ENCODE measurements at places on chromosomes 4 and X.
A peak's percentile ranks its signal among the peaks of the same experiment; 100 is the strongest.

GRCh38 chr4:100989401-100989800, 357.9 kb downstream of the PPP3CA start:
- no peak overlapping the region for H3K27ac ChIP-seq
- H3K4me3 ChIP-seq: no peak overlapping the region
- no peaks in the 10 kb centered on the region for H3K4me1 ChIP-seq
- H3K36me3 ChIP-seq: no peaks in the 10 kb centered on the region

- H3K4me1 ChIP-seq: no peaks in the 10 kb centered on the region
- no peak overlapping the region for H3K4me3 ChIP-seq
- H3K27ac ChIP-seq: no peak overlapping the region
- H3K27me3 ChIP-seq: peaks cover 15% of the 10 kb centered on the region
- no peaks in the 10 kb centered on the region for H3K36me3 ChIP-seq
Observed at GRCh38 chr4:16070203-16070602, 13.6 kb downstream of the PROM1 start.

GRCh38 chrX:100659431-100660137, 15.6 kb downstream of the SRPX2 start:
- no peak overlapping the region for H3K4me3 ChIP-seq
- H3K27ac ChIP-seq: no peak overlapping the region
- DNase-seq: no peak

- no peak overlapping the region for H3K4me3 ChIP-seq
- H3K27ac ChIP-seq: peak overlapping the region; percentile 64
- peaks cover 47% of the 10 kb centered on the region for H3K36me3 ChIP-seq
- peaks cover 11% of the 10 kb centered on the region for H3K4me1 ChIP-seq
- no peaks in the 10 kb centered on the region for H3K27me3 ChIP-seq
Observed at GRCh38 chrX:46461660-46462191, 83.5 kb downstream of the ZNF674 start.

- H3K36me3 ChIP-seq: no peaks in the 10 kb centered on the region
- no peaks in the 10 kb centered on the region for H3K4me1 ChIP-seq
- H3K27ac ChIP-seq: no peak overlapping the region
- no peak overlapping the region for H3K4me3 ChIP-seq
- H3K27me3 ChIP-seq: peaks cover 3% of the 10 kb centered on the region
- DNase-seq: no peak
Observed at GRCh38 chrX:107421337-107421861, 28.1 kb upstream of the FRMPD3 start.

- DNase-seq: no peak
- peak overlapping the region; percentile 84 for H3K4me3 ChIP-seq
- peak overlapping the region; percentile 93 for H3K27ac ChIP-seq
- no peaks in the 10 kb centered on the region for H3K27me3 ChIP-seq
Observed at GRCh38 chrX:155028877-155029291, 2.2 kb downstream of the FUNDC2 start.

DNA sequence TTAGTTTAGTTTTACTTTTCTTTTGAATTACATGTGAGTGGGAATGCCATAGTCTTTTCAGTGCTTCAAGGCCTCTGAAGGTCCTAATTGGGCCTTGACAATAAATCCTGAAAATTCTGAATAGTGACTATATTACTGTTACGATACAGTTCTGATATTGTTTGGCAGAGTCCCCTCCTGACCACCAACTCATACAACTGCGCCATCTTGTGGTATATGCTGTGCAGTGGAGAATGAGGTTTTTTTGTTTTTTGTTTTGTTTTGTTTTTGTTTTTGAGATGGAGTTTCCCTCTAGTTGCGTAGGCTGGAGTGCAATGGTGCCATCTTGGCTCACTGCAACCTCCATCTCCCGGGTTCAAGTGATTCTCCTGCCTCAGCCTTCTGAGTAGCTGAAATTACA, 56.6 kb upstream of the CHRDL1 start:
- no peak for DNase-seq
- peaks cover 2% of the 10 kb centered on the region for H3K4me1 ChIP-seq
- H3K27ac ChIP-seq: no peak overlapping the region
- H3K27me3 ChIP-seq: no peaks in the 10 kb centered on the region
- no peaks in the 10 kb centered on the region for H3K36me3 ChIP-seq
- no peak overlapping the region for H3K4me3 ChIP-seq

GRCh38 chr4:55435141-55435841, 39.5 kb downstream of the TMEM165 start:
- peak; percentile 21 for DNase-seq
- H3K4me3 ChIP-seq: no peak overlapping the region
- H3K27ac ChIP-seq: peak overlapping the region; percentile 57
- no peaks in the 10 kb centered on the region for H3K27me3 ChIP-seq

GRCh38 chrX:7059214-7059838, 88.2 kb upstream of the STS start:
- no peaks in the 10 kb centered on the region for H3K27me3 ChIP-seq
- no peak overlapping the region for H3K4me3 ChIP-seq
- H3K36me3 ChIP-seq: peaks cover 16% of the 10 kb centered on the region
- H3K4me1 ChIP-seq: peaks cover 6% of the 10 kb centered on the region
- peak overlapping the region; percentile 73 for H3K27ac ChIP-seq

DNA sequence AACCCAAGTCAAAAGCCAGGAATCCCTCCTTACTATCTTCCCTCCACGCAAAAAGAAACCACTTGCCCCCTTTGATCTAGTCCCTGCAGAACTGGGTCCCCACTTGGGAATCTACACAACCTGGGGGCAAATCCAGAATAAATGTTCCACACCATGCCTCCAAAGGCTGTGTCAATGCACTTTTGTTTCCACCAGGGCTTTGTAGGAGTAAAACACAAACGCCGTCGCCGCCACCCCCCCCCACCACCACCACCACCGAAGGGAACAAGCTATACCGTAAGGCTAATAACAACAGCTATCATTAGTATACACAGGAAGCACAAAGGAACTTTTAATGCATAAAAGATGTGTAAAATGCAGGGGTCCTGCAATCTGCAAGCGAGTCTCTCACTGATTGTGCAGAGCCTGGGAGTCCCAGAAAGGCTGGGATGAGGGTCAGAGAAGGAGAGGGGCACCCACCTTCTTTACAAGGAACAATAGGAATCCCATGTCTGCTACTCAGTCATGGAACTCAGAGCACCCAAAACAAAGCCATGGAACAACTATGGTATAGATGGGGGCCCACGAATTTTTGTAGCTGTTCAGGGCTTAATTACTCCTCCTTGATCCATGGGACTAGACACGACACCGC, 13.2 kb downstream of the BCOR start:
- no peaks in the 10 kb centered on the region for H3K27me3 ChIP-seq
- peaks cover 7% of the 10 kb centered on the region for H3K36me3 ChIP-seq
- H3K27ac ChIP-seq: peak overlapping the region; percentile 38
- H3K4me3 ChIP-seq: peak overlapping the region; percentile 64
- no peak for DNase-seq

DNA sequence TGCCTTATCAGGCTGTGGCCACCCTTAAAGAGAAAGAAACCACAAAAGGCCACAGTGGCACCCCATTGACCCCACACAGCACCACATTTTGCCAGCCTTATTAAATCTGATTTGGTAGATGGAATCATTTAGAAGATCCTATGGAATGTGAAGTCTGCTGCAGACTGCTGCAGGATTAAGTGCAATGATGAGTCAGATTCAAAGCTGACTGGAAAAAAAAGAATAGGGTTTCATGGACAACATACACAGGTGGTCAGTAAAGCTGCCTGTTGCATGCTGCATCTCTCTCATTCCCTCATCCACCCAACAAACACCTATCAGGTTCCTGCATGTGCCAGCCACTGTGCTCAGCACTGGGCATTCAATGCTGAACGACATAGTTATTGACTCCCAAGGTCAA, 56.6 kb downstream of the CHST7 start:
- H3K27ac ChIP-seq: no peak overlapping the region
- H3K4me1 ChIP-seq: peaks cover 21% of the 10 kb centered on the region
- peaks cover 44% of the 10 kb centered on the region for H3K36me3 ChIP-seq
- no peak for DNase-seq

GRCh38 chr4:68572653-68573170, 3.4 kb downstream of the UGT2B17 start:
- no peaks in the 10 kb centered on the region for H3K27me3 ChIP-seq
- no peak overlapping the region for H3K4me3 ChIP-seq
- DNase-seq: no peak
- no peaks in the 10 kb centered on the region for H3K36me3 ChIP-seq
- H3K27ac ChIP-seq: no peak overlapping the region

DNA sequence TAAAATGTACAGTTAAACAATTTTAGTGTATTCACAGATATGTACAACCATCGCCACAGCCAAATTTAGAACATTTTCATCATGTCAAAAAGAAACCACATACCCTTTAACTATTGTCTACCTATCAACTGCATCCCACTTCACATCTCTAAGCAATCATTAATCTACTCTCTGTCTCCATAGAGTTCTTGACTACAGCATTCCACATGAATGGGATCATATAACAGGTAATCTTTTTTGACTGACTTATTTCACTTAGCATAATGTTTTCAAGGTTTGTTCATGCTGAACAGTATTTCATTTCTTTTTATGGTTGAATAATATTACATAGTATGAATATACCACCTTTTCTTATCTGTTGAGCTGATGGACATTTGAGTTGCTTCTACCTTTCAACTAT, 281.4 kb upstream of the EDA2R start:
- DNase-seq: no peak
- H3K4me3 ChIP-seq: no peak overlapping the region
- no peak overlapping the region for H3K27ac ChIP-seq
- no peaks in the 10 kb centered on the region for H3K27me3 ChIP-seq
- no peaks in the 10 kb centered on the region for H3K4me1 ChIP-seq

DNA sequence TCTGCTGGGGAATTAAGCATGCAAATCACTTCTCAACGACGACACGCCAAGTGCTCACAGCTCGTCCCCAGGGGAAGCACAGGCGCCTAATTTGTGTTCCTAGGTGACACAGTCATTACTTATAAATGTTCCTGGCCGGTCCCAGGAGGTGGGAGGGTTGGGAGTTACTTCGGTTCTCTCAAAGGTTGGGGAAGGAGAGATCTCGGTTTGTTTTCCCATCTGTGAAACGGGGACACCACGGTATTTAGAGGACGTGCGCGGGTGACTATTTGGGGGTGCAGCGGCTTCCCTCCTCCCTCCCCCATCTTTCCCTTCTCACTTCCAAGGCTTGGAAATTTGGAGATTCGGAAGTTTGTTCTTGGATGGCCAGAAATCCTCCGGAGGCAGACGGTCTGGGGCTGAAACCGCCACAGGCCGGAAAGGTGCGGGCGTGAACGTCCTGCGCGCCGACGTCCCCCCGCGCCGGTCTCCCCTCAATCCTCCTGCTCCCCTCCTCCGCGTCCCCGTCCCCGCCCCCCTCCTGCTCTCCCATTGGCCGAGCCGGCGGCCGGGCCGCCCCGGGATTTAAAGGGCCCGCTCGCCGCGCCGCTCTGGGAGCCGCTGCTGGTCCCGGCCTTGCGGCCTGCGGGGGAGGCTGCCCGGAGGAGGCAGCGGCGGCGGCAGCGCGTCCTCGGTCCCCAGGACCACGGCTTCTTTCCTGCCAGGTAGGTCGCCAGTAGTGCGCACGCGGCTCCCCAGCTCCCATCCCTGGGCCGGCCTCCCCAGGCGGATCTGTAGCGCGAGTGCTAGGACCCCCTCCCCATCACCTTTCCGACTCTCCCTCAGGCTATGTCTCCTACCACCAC, at the start of gene PORCN:
PORCN (plus strand) TSS at position 593 of the 845 bp plus-strand sequence. CDS start 829 bp downstream, outside the sequence.
- H3K4me3 ChIP-seq: peak within 1 kb of the TSS; percentile 93
- H3K4me1 ChIP-seq: peaks cover 9% of the 10 kb centered on the region

DNA sequence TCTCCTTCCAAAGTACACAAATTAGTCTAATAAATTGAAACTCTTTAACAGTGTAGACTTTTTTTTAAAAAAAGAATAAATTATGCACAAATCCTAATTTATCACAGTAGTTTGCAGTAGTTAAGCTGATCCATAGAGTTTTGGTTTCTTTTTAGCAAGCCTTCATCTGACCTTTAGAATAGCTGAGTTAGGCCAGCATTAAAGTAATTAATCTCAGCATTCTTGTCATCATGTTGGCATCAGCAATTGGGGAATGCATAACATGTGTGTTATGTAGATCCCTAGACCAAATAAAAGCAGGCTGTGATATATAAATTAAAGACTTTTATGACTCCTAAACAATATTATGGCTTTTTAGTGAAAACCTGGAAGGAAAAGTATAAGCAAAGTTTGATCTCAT, 426.5 kb upstream of the PABPC4L start:
- H3K4me1 ChIP-seq: no peaks in the 10 kb centered on the region
- H3K27ac ChIP-seq: no peak overlapping the region
- no peaks in the 10 kb centered on the region for H3K36me3 ChIP-seq
- no peak overlapping the region for H3K4me3 ChIP-seq
- H3K27me3 ChIP-seq: no peaks in the 10 kb centered on the region

DNA sequence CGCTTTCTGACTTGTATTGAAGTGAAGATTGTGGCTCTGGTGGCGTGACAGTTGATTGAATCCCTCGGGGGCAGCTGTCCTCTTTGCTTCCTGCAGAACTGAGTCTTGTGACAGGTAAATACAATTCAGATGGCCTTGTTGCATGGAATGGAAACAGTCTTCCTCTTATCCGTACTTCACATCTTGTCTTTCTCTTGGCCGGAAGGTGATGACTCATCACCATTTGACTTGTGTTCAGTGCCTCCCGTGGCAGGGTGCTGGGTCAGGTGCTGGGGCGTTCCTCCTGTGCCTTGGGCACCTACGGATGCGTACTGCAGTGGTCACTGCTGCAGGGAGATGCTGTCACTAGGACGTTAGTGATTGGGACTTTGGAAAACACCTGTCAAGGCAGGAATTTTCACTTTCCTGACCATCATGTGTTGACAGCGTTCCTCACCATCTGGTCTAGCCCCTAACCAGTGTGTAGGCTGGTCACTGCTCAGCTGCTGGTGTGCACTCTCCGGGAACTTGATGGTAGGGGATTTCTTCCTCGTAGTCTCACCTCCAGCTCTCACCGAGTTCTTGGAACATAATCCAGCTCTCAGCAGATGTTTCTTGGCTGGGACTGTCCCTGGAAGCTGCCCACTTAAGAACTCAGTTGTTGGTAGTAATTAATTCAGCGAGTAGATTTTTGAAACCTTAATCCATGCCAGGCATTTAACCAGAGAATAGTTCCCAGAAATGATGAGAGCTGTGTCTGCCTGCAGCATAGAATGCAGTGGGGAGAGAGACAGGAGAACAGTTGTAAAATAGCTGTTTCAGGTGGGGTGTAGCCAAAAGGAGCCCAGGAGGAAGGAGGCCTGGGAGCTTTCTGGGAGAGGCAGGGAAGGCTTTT, 7.2 kb downstream of the TBC1D14 start:
- peak overlapping the region; percentile 43 for H3K4me3 ChIP-seq
- DNase-seq: peak; percentile 55
- H3K36me3 ChIP-seq: peaks cover 13% of the 10 kb centered on the region
- no peaks in the 10 kb centered on the region for H3K27me3 ChIP-seq
- peak overlapping the region; percentile 89 for H3K27ac ChIP-seq
- peaks cover 57% of the 10 kb centered on the region for H3K4me1 ChIP-seq
